Prostate gland (tissue), 2 donors: ENCODE measurements at places on chromosomes 16 and 17.

- no peak for DNase-seq
Measured at GRCh38 chr16:2948807-2949704, 15.0 kb upstream of the KREMEN2 start.

GRCh38 chr16:6545329-6545728 lies 787.3 kb upstream of the RBFOX1 start:
- no peak for DNase-seq

- DNase-seq = no peak
Measured at GRCh38 chr16:67158637-67159600, 790 bp downstream of the TRADD start.

GRCh38 chr16:84047206-84047605 lies 4.6 kb upstream of the SLC38A8 start:
- no peak for DNase-seq
